ENCODE measurements at places on chromosomes 6 and 20.
A peak's percentile ranks its signal among the peaks of the same experiment; 100 is the strongest.

- DNase-seq = no peak
Observed at GRCh38 chr20:24118034-24118433, 129.5 kb upstream of the GGTLC1 start.

GRCh38 chr6:11789744-11790143 is 11.1 kb upstream of the ADTRP start:
- DNase-seq = no peak

DNA sequence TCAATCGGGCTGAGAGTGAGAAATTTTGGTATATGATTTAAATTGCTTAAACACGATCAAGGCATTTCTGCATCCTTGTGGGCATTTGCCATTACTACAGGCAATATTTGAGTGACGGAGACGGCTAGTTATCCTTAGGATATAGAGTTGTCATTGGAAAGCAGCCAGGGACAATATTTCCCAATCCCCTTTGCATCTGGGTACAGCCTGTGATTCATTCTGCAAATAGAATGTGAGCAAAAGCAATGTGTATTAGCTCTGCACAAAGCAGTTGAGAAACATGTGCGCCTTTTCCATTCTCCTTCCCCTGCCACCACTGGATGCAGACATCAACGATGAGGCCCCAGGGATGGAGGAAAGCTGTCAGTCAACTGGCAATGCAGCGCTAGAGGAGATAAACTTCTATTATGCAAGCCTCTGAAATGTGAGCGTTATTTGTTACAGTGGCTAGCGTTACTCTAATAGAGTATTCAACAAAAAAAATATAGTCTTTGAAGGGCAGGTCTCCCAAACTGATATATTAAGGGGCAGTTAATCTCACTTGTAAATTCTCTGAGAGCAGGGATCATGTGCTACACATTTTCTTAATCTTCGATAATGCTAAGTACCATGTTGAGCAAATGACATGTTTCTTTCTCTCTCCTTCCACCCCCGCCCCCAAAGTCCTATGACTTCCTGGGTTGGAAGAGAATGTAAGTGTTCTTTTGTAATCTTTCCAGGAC is 37.1 kb upstream of the NCOA3 start:
- peak; percentile 71 for DNase-seq

- DNase-seq = no peak
Observed at GRCh38 chr6:72212686-72213085, 326.3 kb downstream of the RIMS1 start.

- no peak for DNase-seq
Observed at GRCh38 chr6:1190366-1190765, 121.5 kb upstream of the FOXQ1 start.

GRCh38 chr6:14023855-14024254 is 93.7 kb upstream of the CD83 start:
- no peak for DNase-seq

- DNase-seq = no peak
Observed at GRCh38 chr6:161044335-161044734, 52.8 kb downstream of the MAP3K4 start.

GRCh38 chr6:133544419-133544818 is 303.3 kb downstream of the EYA4 start:
- no peak for DNase-seq

DNA sequence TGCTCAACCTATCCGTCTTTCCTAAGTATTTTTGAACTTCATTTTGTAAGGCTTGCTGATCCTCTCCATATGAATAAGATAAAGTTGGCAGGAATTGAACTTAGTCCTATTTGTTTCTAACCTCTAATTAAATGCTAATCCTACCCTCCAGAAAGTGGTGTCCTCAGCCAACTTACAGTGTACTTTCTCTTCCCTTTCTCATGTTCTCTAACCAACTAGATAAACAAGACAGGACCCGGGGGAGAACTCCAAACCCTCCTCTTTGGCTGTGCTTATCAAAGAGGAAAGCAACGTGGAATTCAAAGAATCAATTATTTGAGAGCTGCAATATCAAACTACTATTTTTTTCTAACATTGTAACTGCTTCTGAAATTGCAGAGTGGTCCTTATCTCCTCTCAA is 56.5 kb upstream of the NRSN1 start:
- DNase-seq = peak; percentile 67

- no peak for DNase-seq
Observed at GRCh38 chr6:79137671-79138070, 59.6 kb upstream of the PHIP start.

GRCh38 chr6:159821122-159821521 is 21.0 kb downstream of the PNLDC1 start:
- DNase-seq = no peak

- DNase-seq = no peak
Observed at GRCh38 chr6:41958022-41958856, 16.6 kb upstream of the CCND3 start.

DNA sequence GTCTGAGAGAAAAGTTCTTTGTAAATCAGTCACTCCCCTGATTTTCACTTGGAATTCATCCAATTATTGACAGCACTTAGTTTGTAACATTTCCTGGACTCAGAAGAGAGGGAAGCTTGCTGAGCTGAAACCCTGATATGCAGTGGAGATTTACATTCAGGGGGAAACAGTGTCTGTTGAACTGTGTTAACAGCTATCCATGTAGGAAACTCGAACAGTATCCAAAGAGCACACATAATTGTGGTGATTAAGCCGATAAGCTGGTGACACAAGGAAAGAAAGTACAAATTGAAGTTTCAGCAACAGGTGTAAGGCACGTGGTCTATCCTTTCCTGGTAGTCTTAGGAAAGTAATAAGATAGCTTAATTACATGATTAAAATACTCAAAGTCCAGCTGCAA is 78.1 kb upstream of the FLRT3 start:
- peak; percentile 56 for DNase-seq

DNA sequence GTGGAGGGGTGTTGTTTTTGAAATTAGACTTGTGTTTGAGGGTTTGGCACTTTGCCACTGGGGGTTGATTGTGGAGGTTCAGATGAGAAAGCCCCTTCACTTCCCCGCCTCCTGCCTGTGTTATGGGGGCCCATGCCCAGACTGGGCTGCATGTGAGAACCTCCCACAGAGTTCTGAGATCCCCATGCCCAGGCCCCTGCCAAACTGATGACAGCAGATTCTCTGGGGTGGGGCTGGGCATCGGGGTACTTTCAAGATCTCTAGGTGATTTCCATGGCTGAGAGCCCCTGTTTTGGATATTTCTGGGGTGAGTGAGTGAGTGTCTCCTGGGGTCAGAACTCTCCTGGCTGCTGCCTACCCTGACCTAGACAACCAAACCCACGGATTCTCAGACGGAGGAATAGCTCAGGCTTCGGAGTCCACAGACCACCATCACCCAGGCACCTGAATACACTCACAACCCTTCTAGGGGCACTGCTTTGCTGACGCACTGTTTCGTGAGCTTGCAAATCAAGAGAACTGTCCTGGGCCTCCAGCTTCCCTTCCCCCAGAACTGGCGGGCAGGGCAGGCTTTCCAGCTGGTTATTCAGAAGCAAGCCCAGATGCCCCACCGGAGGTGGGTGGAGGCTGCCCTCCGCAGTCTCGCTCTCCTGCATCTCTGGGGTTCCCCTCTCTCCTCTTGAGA is 6.3 kb downstream of the BCAS1 start:
- no peak for DNase-seq

- no peak for DNase-seq
Observed at GRCh38 chr6:155384321-155384952, 70.2 kb upstream of the TFB1M start.

DNA sequence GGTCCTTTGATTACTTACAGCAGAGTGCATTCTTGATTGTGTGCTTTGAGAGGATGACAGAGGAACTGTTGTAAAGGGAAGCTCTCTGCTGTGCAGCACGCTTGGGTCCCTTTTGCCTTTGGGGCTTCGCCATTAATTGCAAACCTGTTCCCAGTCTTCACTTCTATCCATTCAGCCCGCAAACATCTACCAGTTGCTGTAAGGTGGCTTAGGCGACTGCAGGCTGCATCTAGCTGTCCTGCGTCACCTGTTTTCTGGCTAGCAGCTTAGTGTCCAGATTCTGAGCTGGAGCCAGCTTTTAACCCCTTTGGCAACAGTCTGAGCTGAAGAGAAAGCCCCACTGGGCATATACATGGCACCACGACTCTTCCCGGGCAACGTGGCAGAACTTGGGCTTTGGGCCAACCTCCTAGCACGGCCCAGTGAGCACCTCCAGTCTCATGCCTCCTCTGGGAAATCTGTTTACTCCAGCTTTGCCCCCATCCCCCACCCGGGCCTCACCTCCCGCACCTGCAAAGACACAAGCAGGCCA is 2.5 kb upstream of the FASTKD5 start:
- DNase-seq = peak; percentile 91

- DNase-seq = no peak
Observed at GRCh38 chr20:63497138-63497945, 1.5 kb downstream of the EEF1A2 start.

- peak; percentile 21 for DNase-seq
Observed at GRCh38 chr6:130955755-130956154, 107.3 kb downstream of the EPB41L2 start.

DNA sequence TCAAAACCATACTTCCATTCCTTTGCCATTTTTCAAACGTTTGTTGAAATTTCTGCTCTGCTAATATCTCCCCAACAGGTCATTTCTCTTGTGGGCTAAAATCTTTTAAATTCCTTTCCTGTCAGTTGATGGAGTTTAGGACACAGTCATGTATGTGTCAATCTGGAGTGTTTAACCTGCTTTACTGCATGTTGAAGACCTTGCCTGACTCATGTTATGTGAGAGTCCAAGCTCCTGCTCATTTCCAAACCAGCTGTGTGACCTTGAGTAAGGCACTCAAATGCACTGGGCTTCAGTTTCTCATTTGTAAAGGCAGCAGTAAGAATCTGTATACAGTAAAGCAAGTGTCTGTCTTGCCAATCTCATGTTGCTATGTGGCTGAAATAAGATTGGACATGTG is 171.9 kb upstream of the SPACA1 start:
- no peak for DNase-seq

DNA sequence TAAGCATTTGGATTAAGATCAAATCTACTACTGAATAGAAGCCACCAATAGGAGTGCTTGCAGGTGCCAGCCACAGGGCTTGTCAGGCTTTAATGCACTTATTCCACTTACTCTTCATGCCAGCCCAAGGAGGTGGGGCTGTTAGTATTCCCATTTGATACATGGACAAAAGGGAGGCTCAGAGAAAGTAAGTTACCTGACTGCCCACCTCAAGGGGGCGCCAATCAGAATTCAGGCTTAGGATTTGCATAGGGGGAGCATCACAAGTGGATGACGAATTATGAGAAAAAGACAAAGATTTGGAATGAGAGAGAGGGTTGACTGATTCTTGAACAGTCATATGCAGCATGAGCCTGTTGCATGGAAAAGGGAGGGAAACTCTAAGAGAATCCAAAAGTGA is 188.4 kb upstream of the TSHZ2 start:
- DNase-seq = no peak

GRCh38 chr6:24581084-24581669 is 64.8 kb downstream of the KIAA0319 start:
- peak; percentile 69 for DNase-seq

- DNase-seq = no peak
Observed at GRCh38 chr6:90003941-90004340, 109.7 kb downstream of the GJA10 start.

All from NCI-H345 (cell line).